ENCODE measurements at places on chromosomes 2 and 18.

- no peak for DNase-seq
These were observed 145.6 kb downstream of the NAPG start for GRCh38 chr18:10671441-10671840.

- no peak for DNase-seq
These were observed 49.6 kb downstream of the ZCCHC2 start for GRCh38 chr18:62572456-62572855.

GRCh38 chr2:19540739-19541525 is 182.5 kb upstream of the OSR1 start:
- no peak for DNase-seq

GRCh38 chr2:144514616-144515091 is 5.3 kb downstream of the ZEB2 start:
- no peak for DNase-seq

- no peak for DNase-seq
These were observed 42.5 kb upstream of the NFATC1 start for GRCh38 chr18:79353267-79353666.

- DNase-seq: no peak
These were observed 81.7 kb downstream of the SPRED2 start for GRCh38 chr2:65350651-65351056.

DNA sequence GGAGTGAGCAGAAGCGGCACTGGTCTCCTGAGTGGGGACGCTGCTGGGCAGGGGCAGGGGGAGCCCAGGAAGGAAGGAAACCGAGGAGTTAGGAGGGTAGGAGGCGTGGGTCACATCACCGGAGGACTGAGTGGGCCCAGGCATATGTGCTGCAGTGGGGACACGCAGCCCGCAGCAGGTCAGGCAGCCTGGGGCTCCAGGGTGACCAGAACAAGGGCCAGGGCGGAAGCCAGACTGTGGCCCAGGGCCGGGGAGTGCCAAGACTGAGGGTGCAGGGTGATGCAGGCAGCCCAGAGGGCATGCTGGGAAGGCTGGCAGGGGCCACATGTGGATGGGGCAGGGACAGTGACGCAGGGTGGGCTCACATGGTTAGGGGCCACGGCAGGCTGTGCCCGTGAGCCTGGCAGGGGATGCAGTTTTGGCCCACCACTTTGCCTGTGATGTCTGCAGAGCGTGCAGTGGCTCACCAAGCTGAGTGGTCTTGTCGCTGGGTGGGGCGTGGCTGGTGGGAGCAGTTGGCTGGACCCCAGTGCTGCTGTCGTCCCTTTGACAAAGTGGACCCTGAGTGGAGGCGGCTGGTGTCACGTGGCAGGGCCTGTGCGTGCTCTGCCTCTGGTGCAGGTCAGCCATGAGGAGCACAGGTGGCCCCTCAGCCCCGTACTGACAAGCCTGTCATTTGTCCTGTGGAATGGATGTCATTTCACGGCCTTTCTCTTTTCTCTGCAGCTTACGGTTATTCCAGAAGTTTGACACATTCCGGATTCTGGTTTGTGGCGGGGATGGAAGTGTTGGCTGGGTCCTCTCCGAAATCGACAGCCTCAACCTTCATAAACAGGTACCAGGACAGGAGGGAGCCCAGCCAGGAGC is 87.1 kb downstream of the DGKD start:
- DNase-seq: no peak

GRCh38 chr2:240139666-240140393 is 628 bp downstream of the OTOS start:
- DNase-seq: no peak

DNA sequence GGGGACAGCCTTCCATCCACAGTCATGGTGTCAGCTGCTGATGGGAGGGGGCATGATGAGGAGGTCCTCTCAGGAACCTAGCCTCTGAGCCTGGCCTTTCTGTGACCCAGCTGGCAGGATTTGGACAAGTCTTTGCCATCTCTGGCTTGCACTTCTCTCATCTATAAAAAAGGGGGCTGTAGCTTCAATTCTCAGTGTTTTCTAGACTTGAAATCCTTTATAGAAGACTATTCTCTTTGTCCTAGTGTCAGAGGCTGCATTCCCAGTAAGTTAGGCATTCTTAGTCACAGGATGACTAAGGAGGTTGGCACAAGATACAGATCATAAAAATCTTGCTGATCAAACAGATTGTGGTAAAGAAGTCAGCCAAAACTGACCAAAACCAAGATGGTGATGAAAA is 958.5 kb downstream of the CNTNAP5 start:
- DNase-seq: no peak

- no peak for DNase-seq
These were observed 477.5 kb downstream of the SLC4A3 start for GRCh38 chr2:220104871-220105351.

GRCh38 chr2:47516360-47517104 is 113.6 kb downstream of the MSH2 start:
- DNase-seq: no peak

DNA sequence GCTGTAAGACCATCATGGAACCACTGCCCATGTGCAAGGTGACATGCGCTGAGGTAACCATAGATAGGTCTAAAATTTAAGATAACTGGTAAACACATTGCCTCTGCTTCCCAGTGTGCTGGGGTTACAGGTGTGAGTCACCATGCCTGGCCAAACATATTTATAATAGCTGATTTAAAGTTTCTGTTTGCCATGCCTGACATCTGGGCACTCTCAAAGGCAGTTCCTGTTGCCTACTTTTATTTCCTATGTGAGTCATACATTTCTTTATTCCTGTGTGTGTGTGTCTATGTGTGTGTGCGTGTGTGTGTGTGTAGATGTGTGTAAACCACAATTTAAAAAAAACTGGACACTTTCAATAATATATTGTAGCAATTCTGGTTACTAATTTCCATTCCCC is 415.2 kb upstream of the NETO1 start:
- DNase-seq: no peak

GRCh38 chr2:199743415-199744120 is 107.4 kb downstream of the FTCDNL1 start:
- no peak for DNase-seq

DNA sequence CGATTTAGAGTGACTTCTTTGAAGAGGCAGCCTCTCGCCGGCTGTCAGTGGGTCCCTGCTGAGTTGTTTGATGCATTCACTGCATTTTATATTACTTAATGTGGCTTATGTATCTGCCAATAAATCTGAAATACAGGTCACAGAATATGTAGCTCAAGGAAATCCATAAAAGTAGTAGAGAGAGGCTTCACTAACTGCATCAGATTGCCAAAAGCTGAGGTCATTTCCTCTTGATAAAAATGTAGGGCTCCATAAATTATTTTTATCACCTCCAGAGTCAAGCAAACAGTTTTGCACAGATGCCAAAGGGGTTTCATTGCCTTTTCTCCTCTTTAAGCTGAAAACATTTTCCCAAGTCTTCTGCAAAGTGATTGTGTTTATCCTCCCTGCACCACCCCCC is 36.5 kb upstream of the CCDC93 start:
- no peak for DNase-seq

- no peak for DNase-seq
These were observed 7.2 kb upstream of the CD226 start for GRCh38 chr18:69954719-69955480.

DNA sequence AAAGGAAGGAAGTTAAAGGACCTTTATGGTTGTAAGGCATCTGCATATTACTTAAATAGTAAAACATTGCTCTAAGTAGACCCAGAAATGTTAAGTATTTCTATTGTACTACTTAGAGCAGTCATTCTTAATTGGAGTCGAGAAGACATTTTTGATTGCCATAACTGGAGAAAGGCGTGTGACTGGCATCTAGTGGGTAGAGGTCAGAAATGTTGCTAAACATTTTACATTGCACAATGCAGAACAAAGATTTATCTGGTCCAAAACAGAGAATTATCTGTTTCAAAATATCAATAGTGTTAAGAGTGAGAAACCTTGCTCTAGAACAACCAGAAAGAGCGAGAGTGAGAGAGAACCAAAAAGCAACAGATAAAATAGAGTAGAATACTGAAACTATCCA is 23.3 kb upstream of the ROCK1 start:
- DNase-seq: no peak

- no peak for DNase-seq
These were observed 99.7 kb downstream of the MEP1B start for GRCh38 chr18:32289483-32290075.

DNA sequence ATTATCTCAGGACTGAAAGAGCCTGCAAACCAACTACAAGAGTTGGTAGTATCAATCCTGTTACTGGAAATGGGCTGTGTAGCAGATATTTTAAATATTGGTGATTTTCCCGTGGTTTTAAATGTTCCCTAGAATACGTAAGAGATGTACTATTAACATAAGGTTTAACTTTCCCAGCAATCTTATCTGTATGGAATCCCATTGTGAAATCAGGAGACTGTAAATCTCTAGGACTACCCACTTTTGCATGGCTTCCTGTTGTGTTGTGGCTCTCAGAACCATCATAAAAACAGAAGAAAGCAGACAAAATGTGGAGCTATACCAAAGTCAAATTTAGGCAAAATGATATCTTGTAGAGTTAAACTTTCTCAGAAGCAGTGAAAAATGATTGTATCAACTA is 641.5 kb upstream of the SETBP1 start:
- DNase-seq: no peak

- DNase-seq: no peak
These were observed 13.1 kb downstream of the EIF4E2 start for GRCh38 chr2:232563580-232563979.

DNA sequence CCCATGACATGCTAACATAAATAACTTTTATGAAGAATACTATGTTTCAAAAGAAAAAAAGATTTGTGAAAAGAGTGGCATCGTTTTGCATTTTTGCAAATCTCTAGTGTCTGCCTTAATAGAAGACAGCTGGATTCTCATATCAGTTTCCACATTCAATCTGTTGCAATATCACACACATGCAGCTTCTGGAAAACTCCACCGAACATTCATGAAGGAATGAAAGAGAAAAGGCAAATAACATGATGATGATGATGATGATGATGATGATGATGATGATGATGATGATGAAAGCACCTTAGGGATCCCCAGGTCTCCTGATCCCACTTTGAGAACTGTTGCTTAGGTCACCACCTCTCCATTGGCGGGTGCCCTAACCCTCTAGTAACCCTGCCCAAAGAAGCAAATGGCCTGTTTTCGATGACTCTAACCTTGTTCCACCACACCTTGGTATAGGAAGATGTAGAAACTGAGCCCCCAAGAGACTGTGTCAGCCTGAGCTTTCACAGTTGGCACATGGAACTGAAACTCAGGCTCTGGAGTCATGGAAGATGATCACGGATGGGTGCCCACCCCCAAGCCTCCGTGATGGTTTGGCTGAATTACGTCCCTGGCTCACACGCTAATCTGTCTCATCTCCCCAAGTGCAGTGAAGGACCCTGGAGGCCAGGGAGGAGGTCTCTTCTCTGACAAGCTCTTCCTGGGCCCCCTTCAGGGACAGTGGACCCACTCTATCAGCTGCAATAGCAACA is 80.1 kb upstream of the SMAD7 start:
- DNase-seq: no peak

DNA sequence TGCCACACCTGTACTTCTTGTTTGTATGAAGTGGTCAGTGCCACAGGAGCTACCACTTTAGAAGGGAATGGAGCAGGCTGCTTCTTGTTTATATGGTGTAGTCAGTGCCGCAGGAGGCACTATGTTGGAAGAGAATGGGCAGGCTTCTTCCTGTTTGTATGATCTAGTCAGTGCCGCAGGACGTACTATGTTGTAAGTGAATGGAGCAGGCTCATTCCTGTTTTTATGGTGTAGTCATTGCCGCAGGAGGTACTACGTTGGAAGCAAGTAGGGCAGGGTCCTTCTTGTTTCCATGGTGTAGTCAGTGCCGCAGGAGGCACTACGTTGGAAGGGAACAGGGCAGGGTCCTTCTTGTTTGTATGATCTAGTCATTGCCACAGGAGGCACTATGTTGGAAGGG is 27.3 kb downstream of the TPO start:
- DNase-seq: no peak

- DNase-seq: no peak
These were observed 33.6 kb downstream of the CHRNA1 start for GRCh38 chr2:174730698-174731018.

- DNase-seq: no peak
These were observed 36.7 kb downstream of the RMC1 start for GRCh38 chr18:23539911-23540525.

- DNase-seq: no peak
These were observed at the start of gene TMEM37 for GRCh38 chr2:119431155-119431975. TMEM37 (plus strand) TSS chr2:119431854; CDS start chr2:119431904, 50 bp downstream.

DNA sequence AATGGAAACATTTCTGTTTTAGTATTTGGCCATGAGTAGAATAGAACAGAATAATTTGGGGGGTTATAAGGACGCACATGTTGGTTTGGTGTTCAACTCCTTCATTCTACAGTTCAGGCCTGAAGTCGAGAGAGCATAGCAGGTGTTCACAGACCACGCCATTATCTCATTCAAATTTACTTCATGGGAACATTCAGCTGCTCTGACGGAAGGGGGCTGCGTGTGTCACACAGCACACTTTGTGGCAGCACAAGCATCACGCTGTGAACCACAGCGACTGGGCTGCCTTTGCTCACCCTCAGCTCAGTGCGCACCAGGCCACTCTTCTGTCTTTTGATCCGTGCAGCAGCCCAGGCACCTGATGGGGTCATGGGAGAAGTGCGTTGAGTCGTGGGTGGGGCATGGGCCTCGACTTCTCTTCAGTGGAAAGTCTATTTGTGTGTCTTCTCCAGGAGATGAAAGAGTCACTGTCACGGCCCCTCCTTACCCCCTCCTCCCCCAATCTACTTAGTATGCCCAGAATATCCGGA is 348.6 kb upstream of the SALL3 start:
- DNase-seq: no peak

GRCh38 chr2:239804161-239805042 is 220.7 kb downstream of the NDUFA10 start:
- DNase-seq: no peak

DNA sequence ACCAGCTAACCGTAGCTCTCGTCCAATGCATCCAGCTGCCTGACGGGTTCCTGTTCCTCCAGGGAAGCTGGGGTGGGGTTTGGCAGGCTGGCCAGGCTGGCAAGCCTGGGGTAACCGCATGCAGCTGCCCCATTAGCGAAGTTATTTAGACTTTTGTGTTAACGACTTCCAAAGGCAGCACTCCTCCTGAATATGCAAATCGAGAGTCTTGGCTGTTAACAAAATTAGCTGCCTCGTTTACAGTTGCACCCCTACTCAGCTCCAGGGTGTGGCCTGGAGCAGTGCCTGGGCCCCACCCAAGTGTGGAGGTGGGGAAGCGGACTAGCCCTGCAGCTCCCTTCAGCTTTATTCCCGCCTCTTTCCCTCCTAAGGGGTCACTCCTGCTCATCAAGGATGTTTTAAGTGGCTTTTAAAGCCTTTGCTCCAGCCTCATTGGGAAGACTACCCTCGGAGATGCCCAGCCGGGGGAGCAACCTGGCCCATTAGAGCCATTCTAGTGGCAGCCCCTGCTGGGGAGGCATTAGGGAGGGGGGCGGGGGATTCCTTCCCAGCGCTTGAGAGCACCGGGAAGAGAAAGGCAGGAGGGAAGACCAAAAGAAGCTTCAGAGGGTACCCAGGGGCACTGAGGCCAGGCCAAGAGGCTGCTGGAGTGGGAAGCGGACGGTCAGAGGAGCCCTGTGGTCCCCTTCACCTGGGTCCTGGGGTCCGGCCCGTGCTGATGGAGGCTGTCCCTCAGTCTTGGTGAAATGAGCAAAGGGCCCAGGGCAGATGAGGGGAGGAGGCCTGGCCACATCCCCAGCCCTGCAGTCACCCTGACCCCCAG is 204.1 kb downstream of the CELF4 start:
- DNase-seq: no peak

- no peak for DNase-seq
These were observed 373.0 kb downstream of the ZEB2 start for GRCh38 chr2:144146876-144147275.

- DNase-seq: no peak
These were observed 101.3 kb upstream of the GPR45 start for GRCh38 chr2:105140240-105140568.

GRCh38 chr2:63846487-63846886 is 4.8 kb downstream of the UGP2 start:
- no peak for DNase-seq
